Sigmoid colon (tissue), 7 donors: ENCODE measurements at places on chromosomes 1 and 21. TPM values are rescaled to one million over a fixed set of nuclear protein-coding genes. Genes with fewer than 3 reads are reported as not detected.

- DNase-seq, result peak; percentile 89
- no peaks in the 10 kb centered on the region for H3K36me3 ChIP-seq
- H3K4me3 ChIP-seq, result no peak overlapping the region
- peaks cover 16% of the 10 kb centered on the region for H3K4me1 ChIP-seq
- peak overlapping the region; percentile 29 for H3K27ac ChIP-seq
Measured at GRCh38 chr21:14864211-14865021, 200.4 kb downstream of the NRIP1 start.

DNA sequence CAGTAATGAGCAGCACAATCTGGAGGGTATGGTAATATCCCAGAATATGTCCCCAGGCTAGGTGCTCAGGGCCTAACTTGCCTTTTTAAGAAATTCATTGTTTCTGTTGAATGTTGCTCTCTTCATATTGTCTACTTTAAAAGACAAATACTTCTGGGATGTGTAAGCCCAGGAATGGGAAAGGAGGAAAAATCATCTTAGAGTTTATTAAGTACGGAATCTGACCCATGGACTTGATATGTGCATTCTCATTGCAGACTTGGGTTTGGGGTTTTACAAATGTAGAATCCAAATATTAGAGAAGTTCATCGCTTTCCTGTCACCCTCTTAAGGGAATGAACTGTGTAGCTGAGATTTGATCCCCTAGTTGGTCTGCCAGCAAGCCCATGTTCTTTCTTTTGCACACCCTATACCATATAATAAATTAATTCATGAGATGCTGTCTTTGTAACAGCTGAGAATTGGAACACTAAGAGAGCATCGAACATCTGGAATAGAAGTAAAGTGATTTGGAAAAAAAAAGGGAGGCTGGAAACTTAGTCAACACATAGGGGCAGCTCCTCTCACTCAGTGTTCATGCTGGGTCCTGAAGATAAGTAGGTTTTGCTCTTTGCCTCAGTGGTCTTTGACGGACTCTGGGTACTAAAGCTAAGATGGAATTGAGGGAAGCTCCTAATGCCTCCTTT lies 235.8 kb upstream of the C1orf105 start:
- no peak overlapping the region for H3K27ac ChIP-seq
- H3K4me3 ChIP-seq, result no peak overlapping the region
- DNase-seq, result no peak
- H3K27me3 ChIP-seq, result no peaks in the 10 kb centered on the region

DNA sequence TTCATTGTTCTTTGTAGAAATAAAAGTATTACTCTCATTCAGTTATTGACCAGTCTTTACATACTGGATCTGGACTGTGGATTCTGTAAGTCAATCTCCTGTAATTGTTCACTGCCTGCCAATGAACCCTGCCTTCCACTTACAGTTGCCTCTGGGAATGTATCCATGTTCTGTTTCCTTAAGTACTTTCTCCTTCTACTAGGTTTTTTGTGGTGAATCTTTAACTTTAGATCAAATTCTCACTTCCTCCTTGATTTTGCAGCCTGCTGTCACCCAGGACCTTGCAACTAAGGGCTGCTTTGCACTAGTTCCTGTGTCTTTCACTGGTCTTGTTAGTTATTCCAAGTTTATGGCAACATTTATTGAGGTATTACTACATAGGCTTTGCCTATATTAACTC lies 28.2 kb upstream of the ANKRD13C start:
- H3K4me1 ChIP-seq, result no peaks in the 10 kb centered on the region
- no peak for DNase-seq
- no peak overlapping the region for H3K4me3 ChIP-seq
- no peaks in the 10 kb centered on the region for H3K27me3 ChIP-seq

GRCh38 chr1:53419034-53419433 lies 40.2 kb upstream of the DMRTB1 start:
- H3K27ac ChIP-seq, result no peak overlapping the region
- DNase-seq, result no peak
- no peak overlapping the region for H3K4me3 ChIP-seq
- H3K4me1 ChIP-seq, result no peaks in the 10 kb centered on the region

DNA sequence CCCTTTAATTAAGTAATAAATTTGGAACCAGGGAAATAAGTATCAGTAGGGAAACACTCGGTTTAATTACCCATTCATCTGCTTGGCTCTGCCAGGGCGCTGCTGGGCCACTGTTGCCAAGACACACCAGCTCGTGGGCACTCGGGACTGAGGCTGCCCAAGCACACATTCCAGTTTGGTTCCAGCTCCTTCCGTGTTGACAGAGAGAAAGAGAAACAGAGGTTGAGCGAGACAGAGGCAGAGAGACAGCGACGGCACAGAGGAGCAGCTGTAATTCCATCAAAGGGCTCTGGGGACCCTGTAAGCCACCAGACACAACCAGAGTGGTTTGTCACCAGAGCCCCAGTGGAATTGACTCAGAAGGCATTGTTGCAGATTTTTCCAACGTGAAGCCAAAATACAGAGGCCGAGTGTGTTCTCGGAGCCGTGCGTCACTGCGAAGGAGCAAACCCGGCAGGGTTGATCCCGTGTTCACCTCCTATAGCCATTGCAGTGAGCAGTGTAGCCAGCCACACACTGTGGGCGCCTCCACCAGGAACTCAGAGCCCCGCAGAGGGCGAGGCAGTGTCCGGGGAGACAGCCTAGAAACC lies 33.5 kb downstream of the SYF2 start:
- no peak overlapping the region for H3K4me3 ChIP-seq
- no peaks in the 10 kb centered on the region for H3K27me3 ChIP-seq
- no peaks in the 10 kb centered on the region for H3K4me1 ChIP-seq

- H3K4me3 ChIP-seq, result no peak overlapping the region
- H3K36me3 ChIP-seq, result no peaks in the 10 kb centered on the region
- no peaks in the 10 kb centered on the region for H3K27me3 ChIP-seq
- peaks cover 12% of the 10 kb centered on the region for H3K4me1 ChIP-seq
- H3K27ac ChIP-seq, result no peak overlapping the region
Measured at GRCh38 chr21:42039911-42040351, 29.8 kb upstream of the ZBTB21 start.

GRCh38 chr1:3656450-3657095 lies 4.3 kb downstream of the TP73 start:
- H3K27me3 ChIP-seq, result peaks cover 60% of the 10 kb centered on the region
- no peak overlapping the region for H3K4me3 ChIP-seq
- H3K4me1 ChIP-seq, result peaks cover 15% of the 10 kb centered on the region
- H3K27ac ChIP-seq, result no peak overlapping the region
- DNase-seq, result no peak

- peaks cover 14% of the 10 kb centered on the region for H3K36me3 ChIP-seq
- no peak for DNase-seq
- H3K27ac ChIP-seq, result peak overlapping the region; percentile 95
- H3K4me1 ChIP-seq, result peaks cover 69% of the 10 kb centered on the region
- H3K4me3 ChIP-seq, result no peak overlapping the region
- no peaks in the 10 kb centered on the region for H3K27me3 ChIP-seq
Measured at GRCh38 chr1:220886470-220887201, 7.4 kb downstream of the HLX start.

DNA sequence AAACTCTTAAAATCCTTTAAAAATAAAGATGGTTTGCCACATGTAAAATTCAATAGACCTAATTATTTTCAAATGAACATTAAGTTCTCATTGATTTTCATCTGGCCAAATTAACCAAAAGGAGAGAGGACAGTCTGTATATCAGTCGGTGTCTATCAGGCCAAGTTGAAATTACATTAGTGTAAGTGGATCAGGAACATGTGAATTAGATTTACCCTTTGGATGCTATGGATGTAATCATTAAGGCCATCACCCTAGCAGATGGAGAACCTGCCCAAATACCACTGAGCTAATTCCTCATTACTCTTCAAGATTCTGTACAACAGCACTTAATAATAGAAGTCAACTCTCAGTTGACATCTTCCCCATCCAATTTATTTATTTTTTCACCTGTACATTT lies 29.5 kb upstream of the DPT start:
- no peaks in the 10 kb centered on the region for H3K27me3 ChIP-seq
- H3K4me1 ChIP-seq, result no peaks in the 10 kb centered on the region
- no peak overlapping the region for H3K27ac ChIP-seq
- H3K36me3 ChIP-seq, result no peaks in the 10 kb centered on the region
- no peak for DNase-seq
- no peak overlapping the region for H3K4me3 ChIP-seq

DNA sequence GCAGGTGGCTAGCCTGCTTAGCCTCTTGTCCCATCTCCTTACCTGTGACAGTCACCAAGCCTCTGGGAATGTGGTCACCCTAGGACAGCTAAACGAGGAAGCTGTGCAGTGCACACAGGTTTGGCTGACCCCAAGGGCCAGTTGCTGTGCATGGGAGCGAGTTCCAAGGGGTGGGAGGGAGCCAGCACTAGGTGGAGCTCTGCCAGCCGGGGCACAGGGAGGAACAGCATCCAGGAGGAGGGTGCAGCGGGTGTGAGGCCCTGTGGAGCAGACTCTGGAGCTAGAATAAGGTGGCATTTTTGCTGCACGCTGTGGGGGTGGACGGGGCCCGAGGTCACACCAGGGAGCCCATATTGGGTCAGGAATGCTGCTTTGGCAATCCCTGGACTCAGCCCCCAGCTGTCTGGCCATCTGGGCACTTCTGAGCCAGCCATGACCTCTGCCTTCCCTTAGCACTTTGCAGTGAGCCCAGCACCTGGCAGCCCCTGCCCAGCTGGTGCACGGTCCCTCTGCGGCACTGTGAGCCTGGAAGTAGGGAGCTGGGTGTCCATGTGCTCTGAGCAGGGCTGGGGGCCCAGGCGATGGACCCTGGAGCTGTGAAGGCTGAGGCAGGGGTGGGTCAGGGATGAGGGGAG lies 8.7 kb downstream of the PDXK start:
- no peaks in the 10 kb centered on the region for H3K27me3 ChIP-seq
- no peak overlapping the region for H3K4me3 ChIP-seq
- no peaks in the 10 kb centered on the region for H3K4me1 ChIP-seq
- no peak for DNase-seq

GRCh38 chr1:34037109-34037508 lies 127.9 kb downstream of the CSMD2 start:
- no peak overlapping the region for H3K27ac ChIP-seq
- no peaks in the 10 kb centered on the region for H3K36me3 ChIP-seq
- H3K4me3 ChIP-seq, result no peak overlapping the region

DNA sequence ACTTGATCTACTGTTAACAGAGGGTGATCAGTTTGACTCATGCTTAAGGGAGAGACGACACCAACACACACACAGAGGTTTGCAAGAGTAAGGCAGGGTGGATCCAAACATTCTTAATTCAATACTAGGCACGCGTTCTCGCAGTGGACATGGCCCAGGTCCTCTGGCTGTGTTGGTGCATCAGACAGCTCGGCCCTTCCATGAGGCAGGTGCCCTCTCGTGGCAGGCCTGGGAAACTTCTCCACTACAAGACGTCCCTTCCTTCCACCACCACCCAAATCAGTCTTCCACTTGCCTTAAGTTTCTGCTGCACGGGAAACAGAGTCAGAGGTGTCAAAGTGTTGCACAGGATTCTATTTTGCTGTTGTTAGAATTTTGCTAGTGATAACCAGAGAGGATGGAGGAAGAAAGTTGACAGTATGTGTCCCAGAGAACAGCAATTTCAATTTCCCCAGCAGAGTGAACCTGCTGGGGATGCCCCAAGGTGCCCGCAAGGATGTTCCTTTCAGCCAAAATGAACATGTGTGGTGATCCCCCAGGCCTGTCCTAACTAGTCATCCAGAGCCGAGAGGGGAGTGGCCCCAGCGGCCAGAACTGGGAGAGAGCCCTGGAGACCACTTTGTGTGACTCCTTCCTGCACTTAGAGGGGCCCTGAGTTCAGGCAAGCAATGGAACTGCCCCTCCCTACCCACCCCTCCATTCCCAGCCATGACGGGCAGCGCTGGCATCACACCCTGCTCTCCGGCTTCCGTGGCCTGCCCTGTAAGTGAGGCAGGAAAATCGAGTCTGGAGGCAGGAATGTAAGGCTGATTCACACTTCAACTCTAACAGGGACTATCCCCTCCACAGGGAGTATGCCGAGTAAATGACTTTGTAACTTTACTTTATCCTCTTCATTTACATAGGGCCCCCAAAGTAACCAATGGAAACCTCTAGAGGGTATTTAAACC lies 34.8 kb downstream of the MX1 start:
- no peaks in the 10 kb centered on the region for H3K27me3 ChIP-seq
- no peak overlapping the region for H3K4me3 ChIP-seq
- H3K36me3 ChIP-seq, result no peaks in the 10 kb centered on the region
- no peak overlapping the region for H3K27ac ChIP-seq

DNA sequence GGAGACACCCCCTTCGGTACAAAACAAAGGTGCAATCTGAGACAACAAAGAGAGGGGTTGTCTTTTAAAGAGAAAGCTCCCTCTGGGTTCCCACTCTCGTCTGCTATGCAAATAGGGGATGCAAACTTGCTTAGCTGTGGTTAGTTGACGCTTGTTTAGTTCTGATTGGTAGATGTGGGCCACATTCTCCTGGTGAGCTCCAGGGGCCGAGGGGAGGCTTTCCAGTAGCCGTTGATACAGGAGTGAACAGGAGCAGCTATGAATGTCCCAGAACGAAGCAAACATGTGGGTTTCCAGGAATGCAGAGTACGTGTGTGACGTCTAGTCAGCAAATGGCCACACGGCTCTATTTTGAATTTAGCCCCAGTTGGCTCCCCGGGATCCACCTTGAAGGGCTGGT lies 14.7 kb downstream of the TFF2 start:
- no peak overlapping the region for H3K27ac ChIP-seq
- DNase-seq, result peak; percentile 15
- H3K27me3 ChIP-seq, result peaks cover 6% of the 10 kb centered on the region
- no peaks in the 10 kb centered on the region for H3K4me1 ChIP-seq

DNA sequence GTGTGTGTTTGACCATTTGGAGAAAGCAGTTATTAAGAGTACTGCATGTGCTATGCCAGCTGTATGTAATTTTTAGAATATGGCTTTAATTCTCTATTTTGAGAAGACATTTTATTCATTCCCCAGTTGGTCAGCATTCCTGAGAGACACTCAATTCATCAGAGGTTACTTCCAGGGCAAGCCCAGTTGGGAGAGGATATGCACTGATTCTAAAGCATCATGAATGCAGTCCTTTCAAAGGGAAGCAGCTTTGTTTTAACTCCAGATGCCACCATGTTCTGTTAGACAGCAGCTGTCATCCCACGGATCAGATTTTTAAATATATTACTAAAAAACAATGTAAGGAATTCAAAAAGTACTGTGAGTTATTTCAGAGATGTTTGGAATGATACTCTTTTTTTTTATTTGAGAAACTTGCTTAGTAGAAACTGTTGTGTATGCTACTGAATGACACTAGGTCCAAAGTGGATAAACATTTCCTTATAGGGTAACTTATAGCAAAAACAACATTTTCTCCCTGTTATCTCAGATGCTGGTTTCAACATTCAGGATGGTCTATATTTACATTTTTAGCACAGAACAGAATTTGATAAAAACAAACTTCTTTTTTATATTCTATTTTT lies 149.5 kb upstream of the B3GALT2 start:
- no peaks in the 10 kb centered on the region for H3K27me3 ChIP-seq
- no peaks in the 10 kb centered on the region for H3K4me1 ChIP-seq
- no peak for DNase-seq
- no peak overlapping the region for H3K4me3 ChIP-seq
- no peak overlapping the region for H3K27ac ChIP-seq

- no peak for DNase-seq
- no peaks in the 10 kb centered on the region for H3K27me3 ChIP-seq
Measured at GRCh38 chr1:239250353-239251035, 135.9 kb upstream of the CHRM3 start.

The SUMO3 gene
- 60.1 TPM for total RNA-seq

The ARF1 gene
- total RNA-seq, result 221 TPM

The RHD gene
- not detected for total RNA-seq

The ELF3 gene
- 1.8 TPM for total RNA-seq
